ENCODE measurements at places on chromosomes 2 and 18. TPM values are rescaled to one million over a fixed set of nuclear protein-coding genes. Genes with fewer than 3 reads are reported as not detected.

GRCh38 chr2:9815076-9815475 lies 28.2 kb upstream of the TAF1B start:
- H3K4me1 ChIP-seq = peaks cover 8% of the 10 kb centered on the region
- no peak overlapping the region for H3K27ac ChIP-seq
- H3K27me3 ChIP-seq = no peaks in the 10 kb centered on the region
- no peak for DNase-seq
- H3K36me3 ChIP-seq = no peaks in the 10 kb centered on the region
- no peak overlapping the region for H3K4me3 ChIP-seq

DNA sequence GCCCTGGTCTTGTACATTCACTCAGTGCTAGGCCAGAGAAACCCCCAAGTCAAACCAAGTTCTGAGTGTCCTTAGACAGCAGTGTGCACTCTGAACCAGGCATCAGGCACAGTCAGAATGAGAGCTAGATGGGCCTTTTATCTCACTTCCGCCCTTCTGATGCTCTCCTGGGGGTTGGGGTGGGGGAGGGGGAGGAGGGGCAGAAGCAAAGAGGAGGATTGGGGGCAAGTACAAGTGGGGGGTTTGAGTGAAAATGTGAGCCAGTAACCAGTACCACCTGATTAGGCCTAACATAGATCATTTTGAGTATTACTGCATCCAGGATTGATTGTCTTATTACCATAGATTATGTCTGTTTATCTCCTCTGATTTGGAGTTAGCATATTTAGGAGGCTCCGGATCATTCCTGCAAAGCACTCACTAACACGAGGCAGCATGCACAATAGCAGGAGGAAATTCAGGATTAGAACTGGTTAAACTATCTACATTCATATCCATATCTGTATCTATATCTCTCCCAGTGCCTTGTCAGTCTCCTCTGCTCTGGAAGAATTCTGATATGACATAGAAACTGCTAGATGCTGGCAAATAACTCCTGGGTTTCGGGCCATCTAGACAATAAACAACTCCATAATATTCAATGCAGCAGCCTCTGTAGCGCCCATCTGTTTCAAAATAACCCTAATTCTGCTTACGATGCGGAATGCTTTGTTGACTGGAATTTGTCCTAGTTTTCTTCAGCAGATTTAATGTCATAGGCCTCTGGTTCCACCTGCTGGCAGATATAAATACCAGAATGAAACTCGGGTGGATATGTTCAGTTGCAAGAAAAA lies 149.1 kb downstream of the RHBDD1 start:
- no peaks in the 10 kb centered on the region for H3K36me3 ChIP-seq
- no peaks in the 10 kb centered on the region for H3K27me3 ChIP-seq
- no peaks in the 10 kb centered on the region for H3K4me1 ChIP-seq
- H3K27ac ChIP-seq = no peak overlapping the region
- DNase-seq = peak; percentile 96

DNA sequence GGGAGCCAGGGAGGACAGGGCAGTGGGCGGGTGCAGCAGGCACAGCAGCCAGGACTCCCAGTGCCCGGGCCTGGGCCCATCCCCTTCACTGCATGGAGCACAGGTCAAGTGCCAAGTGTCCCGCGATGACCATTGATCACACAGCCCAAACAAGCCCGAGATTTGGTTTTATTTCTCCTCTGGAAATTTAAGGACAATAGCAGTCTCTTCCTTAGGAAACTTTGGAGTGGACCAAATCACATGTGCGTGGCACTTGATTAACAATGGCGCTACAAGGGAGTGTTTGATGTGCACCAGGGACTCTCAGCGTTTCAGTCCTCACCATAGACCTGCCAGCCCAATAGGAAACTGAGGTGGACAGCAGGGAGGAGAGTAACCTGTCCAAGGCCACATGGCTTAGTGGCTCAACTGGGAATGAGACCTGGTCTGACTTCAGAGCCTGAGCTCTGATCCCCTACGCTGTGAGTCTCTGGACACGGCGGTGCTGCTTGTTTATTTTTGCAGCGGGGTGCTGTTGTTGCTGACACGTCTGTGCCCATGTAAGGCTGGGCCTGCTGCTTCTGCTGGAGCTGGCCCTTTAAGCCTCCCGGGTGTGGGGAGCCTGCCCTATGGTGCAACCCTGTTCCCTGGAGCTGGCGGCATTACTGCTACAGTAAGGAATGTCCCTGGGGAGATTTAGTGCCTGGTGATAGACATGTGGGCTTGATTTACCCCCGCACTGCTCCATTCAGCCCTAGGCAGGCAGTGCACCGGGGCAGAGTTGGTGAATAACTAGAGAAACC lies 194.2 kb downstream of the INHBB start:
- H3K4me1 ChIP-seq = peaks cover 4% of the 10 kb centered on the region
- peak overlapping the region; percentile 20 for H3K27ac ChIP-seq

DOCK10 gene
- 39.8 TPM for total RNA-seq

CASP10 gene
- total RNA-seq = 74.4 TPM

Measured in lung (tissue), 17 donors.